ENCODE measurements at places on chromosomes 13 and 19.

DNA sequence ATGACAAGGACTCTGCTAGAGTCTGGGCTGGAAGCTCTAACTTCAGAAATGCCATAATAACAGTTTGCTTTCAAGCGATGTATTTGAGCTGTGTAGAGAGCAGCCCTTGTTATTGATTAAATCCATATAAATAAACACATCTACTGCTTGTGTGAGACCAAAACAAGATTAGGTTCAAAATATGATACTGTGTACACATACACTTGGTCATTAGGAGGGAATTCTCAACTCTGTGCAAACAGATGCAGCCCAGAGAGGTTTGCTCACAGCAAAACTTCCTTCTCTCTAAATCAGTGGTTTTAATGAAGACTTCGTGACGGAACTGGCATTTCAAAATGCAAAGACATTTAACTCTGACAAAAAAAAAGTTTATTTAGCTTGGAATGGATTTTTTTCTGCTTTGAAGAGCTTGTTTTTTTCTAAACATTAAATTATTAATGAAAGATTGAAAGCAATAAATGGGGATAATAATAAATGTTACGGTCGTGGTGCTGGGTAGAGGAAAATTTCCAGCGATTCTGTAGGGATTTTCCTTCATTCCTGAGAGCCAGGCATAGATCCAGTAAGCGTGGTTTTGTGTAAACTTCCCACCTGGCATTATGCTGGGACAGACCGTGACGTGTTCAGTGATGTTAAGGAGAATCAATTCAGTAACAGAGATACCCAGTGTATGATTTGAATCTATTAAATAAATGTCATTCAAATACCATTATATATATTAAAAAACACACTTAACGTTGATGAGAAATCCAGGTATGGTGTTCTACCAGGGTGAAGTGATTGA, 213.7 kb downstream of the TEX29 start:
- DNase-seq, result no peak

DNA sequence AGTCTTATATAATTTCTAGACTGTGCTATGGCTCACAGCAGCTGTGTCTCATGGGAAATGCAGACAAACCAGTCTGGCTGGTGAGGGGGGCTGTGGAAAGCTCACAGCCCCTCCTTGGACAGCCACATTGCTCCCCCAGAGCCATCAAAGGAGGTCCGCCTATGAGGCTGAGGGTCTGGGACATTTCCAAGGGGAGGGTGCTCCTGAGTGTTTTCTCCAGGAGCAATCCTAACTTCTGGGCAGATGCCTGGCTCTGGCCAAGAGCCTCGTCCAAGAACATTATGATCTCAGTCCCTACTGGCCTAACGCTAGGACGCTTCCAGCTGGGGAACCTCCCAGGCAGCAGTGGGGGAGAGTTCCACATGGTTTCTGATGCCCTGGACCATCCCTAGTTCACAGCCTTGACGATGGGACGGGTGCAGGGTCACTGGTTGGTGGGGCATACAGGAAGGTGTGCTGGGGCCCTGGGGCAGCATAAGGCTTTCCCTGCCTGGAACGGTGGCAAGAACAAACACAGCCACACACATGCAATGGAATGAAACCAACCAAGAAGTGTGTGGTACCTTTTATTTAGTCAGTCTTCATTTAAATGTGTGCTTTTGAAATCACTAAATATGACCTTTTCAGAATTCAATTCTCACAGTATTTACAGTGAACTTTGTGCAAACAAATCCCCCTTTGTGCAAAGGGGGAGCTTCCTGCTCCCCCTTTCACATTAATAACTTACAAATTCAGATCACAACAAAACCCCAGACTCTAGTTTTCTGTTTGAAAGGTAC, 60.6 kb downstream of the CDADC1 start:
- DNase-seq, result no peak

DNA sequence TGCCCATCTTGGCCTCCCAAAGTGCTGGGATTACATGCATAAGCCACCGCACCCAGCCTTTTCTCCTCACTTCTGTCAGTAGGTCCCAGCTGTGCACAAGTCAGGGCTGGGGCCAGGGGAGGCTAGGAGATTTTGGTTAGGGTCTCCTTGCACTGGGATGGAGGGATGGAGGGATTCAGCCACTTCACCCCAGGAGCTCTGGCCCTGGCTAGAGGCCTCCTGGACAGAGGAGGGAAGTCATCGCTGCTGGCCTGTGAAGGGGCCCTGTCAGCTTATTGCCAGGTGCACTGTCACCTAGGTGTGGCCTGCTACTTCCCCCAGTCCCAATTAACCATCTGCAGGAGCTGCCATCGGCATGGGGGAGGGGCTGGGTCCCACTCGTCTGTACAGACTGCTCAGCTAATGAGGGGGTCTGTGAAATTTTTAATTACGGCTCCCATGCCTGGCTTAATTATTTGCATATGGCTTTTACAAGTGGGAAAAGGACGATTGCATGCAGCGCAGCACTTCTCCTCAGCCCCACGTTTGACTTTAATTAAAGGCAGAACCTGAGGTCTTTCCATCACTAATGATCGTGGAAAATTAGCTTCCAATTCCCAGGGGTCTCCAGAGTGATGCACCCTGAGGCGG, 52.4 kb downstream of the CHST8 start:
- peak; percentile 21 for DNase-seq

- DNase-seq, result peak; percentile 17
These were observed 43.9 kb downstream of the SIAH3 start for GRCh38 chr13:45807520-45808099.

DNA sequence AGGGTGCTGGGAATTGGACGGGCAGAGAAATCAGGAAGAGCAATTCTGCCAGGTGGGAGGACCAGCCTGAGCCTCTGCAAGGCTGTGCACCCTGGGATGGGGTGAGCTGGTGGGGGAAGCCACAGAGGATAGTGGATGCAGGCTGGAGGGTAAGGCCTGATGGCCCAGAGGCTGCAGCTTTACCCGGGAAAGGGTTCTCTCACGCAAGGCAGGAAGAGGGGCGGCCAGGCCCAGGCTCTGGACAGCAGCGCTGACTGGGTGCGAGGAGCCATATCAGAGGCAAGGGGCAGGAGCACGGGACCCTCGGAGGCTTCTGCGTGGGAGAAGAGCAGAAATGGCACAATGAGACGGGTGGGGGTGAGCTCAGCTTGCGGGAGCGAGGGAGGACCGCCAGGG, 104.6 kb downstream of the SOX1 start:
- DNase-seq, result no peak

GRCh38 chr19:36771261-36772231, 1.1 kb downstream of the ZNF850 start:
- peak; percentile 11 for DNase-seq

DNA sequence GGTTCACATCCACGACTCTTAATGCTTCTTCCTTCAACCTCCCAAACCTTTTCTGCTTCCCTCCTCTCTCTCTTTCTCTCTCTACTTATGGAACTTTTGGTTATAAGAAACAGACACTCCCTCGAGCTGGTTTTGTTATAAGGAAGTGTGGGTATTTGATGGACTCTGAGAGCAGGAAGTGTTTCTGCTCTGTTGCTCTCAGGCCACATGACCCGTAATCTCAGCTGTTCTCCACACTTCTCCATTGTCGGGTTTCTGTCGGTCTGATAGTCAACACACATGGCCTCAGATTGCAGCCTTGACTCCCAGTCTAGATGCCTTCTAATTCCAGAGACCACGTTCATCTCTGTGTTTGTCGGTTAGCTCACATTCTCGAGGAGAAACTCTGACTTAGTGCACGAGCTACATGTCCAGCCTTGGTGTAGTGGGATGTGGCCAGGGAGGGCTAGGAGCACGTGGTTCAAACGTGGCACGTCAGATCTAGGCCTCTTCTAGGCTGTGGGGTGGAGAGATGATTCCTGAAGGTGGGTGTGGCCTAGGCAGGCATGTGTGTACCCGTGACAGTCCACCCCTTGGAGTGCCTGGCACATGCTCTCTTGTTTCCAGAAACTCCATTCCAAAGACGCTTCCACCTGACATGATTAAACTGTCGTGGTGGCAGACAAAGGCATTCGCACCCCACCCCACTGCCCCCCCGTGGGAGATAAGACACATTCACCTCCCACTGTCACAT, 26.3 kb downstream of the CNFN start:
- DNase-seq, result no peak

DNA sequence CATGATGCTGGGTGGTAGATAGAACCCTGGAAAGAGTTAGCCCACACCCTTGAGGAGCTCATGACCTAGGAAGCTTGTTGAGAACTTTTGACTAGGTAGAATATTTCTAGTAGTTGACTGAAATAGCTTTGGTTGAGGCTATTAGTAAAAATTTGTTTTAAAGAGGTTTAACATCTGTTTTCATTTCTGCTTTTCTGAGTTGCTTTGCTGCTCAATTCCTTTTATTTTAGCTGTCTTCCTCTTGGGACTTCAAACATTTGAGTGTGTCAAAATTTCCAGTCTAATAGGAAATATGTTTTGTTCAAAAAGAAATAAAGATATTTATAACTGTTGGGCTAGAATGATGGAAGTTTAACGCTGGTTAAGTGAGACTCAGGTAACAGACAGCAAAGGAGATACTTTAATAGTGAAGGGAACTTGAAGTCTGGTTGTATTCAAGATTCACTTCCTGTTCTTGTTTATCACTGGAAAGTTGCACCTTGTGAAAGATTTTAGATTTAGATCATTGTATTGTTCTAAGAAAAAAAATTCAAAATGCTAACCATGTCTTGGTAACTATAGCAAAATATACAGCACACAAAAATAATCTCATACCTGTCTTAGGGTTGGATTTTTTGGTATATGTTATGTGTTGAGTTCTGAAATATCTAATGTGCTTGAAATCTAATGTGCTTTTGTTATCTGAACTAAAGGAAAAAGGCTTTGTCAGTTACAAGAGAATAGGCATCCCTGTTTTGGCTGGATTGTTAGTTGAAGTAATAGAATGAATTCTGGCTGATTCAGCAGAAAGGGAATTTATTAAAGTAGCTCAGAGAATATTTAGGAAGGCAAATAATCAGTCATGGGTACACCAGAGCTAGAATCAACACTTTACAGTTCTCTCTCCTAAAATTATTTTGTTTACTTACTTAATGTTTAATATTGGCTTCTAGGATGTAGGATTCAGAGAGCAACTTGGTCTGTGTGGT, 24.4 kb upstream of the GPR18 start:
- DNase-seq, result no peak

DNA sequence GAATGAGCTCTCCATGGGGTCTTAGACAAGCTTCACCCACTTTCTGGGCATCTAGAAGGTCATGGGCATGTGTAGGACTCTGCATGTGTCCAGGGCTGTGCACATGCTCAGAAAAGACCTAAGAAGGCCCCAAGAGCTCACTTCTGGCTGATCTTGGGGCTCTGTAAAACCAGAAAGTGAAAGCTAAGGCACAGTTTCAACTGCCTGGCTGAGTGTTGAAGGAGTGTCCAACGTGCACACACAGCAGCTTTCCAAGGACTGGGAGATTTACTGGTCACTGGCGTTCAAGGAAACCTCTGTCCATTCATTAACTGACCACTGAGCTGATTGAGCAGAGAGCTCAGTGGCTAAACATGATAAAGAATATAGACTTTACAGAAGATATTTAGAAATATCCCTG, 137.9 kb downstream of the KATNAL1 start:
- DNase-seq, result no peak

DNA sequence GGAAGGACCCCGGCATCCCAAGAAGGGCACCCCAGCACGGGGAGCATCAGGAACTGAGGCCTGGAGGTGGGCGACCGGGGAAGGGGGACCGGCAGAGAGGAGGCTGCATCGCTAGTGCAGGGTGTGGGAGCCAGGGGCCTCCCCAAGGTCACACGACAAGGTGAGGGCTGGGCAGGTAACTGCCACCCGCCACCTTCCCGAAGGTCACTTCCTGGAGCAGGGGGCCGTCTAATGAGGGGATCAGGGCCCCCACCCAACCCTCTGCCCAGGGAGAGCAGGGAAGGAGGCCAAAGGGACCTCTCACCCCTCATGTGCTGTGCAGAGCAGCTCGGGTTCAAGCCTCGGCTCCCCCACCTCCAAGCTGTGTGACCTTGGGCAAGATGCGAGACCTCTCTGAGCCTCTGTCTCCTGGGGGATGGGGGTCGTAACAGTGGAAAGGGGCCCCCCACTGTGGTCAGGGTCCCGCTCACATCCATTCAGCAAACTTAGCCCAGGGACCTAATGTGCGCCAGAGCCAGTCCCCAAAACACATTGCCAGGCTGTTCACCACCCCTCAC, 6.0 kb downstream of the ZBTB7A start:
- no peak for DNase-seq

Data from NCI-H526 treated with DMSO at 0.1 percent for 48 hours (cell line).